Activated CD8-positive, alpha-beta memory T cell treated with anti-CD3 and anti-CD28 coated beads for 36 hours (primary cell): ENCODE measurements at places on chromosomes 3 and 15. TPM values are rescaled to one million over a fixed set of nuclear protein-coding genes. Genes with fewer than 3 reads are reported as not detected.

CRABP1 gene
- total RNA-seq = not detected

SLC35A5 gene
- total RNA-seq = 17.9 TPM

NOX5 gene
- not detected for total RNA-seq

LRRC34 gene
- total RNA-seq = 4.2 TPM

SEMA3B gene
- total RNA-seq = 0.40 TPM

GPR15 gene
- total RNA-seq = 4.4 TPM

RYR3 gene
- not detected for total RNA-seq

ERC2 gene
- not detected for total RNA-seq

PLA2G4E gene
- not detected for total RNA-seq

POLQ gene
- total RNA-seq = 19.8 TPM

CPNE9 gene
- total RNA-seq = 0.40 TPM

RPP25 gene
- 9.5 TPM for total RNA-seq

TGM5 gene
- not detected for total RNA-seq

FILIP1L gene
- 0.36 TPM for total RNA-seq

MYRIP gene
- not detected for total RNA-seq

TMCC1 gene
- 16.3 TPM for total RNA-seq

CYP8B1 gene
- not detected for total RNA-seq

SLC28A2 gene
- total RNA-seq = not detected

BDH1 gene
- 73.8 TPM for total RNA-seq

SPATA12 gene
- not detected for total RNA-seq

TRNT1 gene
- 56.5 TPM for total RNA-seq

TMEM40 gene
- not detected for total RNA-seq

LRRN1 gene
- 0.97 TPM for total RNA-seq

FAM3D gene
- total RNA-seq = not detected
